Hematopoietic multipotent progenitor cell treated with erythropoietin and hydrocortisone succinate and interleukin-3 and kit ligand, for 17 days (in vitro differentiated cells): ENCODE measurements at places on chromosomes 3 and 15.

- DNase-seq = no peak
Observed at GRCh38 chr3:172717493-172718088, 6.7 kb upstream of the NCEH1 start.

DNA sequence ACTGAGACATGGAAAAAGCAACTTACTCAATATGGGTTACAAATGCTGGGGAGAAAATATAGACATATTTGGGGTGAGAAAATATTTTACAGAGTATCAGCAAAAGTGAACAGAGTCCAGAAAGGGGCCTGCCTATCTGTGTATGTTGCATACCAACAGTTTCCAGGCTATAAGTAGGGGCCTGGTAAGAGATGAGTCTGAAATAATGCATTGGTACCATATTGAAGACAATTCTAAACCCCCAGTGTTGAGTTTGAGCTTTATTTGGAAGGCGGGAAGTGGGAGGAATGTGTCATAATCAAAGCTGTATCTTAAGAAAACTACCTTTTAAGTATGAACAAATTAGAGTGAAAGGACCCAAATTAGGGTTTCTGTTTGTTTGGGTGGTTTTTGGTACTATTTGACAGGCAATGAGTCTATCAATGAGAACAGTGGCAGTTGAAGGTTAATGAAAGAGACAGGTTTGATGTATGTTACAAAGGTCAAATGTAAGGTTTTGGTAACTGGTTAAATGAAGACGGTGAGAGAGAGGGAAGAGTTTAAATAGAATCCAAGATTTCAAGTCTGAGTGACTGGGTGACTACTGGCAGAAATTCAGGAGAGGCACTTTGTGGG is 106.3 kb upstream of the ZBED2 start:
- DNase-seq = no peak

DNA sequence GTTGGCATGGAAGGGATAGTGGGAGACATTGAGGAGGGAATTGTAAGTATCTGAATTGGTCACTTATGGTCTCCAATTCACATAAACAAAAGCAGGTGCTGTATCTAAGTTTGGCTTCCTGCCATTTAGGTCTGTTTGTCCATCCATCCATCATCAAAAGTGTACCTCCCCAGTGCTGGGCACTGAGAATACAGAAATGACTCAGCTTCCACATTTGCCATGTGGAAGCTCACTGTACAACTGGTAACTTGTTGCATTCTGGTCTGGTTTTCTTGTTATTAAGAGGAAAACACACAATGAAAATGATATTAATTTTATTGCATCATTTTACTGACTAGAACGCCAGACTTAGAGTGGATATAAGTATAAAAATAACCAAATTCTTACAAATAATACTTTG is 30.9 kb upstream of the MUC13 start:
- no peak for DNase-seq

GRCh38 chr15:34188711-34189110 is 21.2 kb downstream of the KATNBL1 start:
- no peak for DNase-seq

GRCh38 chr3:48561045-48561736 is 2.4 kb downstream of the UCN2 start:
- DNase-seq = no peak

DNA sequence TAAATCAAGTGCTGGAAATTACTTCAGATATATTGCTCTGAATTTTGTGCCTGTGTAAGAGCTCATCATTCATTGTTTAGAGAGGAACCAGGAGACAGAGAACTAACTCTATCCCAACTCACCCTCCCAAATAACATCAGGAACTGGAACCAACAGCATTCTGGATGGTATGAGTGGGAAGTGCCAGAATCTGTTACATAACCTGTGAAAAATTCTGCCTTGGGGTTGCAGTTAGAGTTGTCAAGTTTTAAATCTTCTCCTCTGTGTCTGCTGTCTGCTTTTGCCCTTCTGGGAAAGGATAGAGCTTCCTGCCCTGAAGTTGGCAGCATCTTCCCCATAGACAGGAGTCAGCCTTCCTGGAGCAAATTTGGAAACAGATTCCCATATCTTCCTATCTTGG is 41.2 kb downstream of the TIMP4 start:
- DNase-seq = no peak

DNA sequence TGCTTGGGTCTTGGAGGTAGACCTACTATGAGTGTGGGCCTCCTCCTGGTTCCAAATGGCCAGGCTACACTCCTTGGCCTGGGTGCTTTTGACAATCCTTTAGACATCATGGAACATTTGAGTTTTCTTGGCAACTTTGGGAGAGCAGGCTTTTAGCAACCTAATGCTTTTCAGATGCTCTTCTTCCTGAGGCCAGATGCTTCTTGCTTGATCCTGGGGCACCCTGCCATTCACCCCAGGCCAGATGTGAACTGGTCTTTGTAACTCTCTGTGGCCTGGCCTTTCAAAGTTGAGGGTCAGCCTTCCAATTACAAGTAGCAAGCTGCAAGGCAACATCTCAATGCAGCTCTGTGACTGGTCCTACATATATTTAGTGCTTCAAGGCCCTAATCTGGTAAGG is 40.5 kb downstream of the RTP1 start:
- DNase-seq = no peak

GRCh38 chr3:23740517-23740965 is 65.2 kb upstream of the UBE2E1 start:
- DNase-seq = no peak

- no peak for DNase-seq
Observed at GRCh38 chr15:58924327-58924726, 9.2 kb downstream of the SLTM start.

DNA sequence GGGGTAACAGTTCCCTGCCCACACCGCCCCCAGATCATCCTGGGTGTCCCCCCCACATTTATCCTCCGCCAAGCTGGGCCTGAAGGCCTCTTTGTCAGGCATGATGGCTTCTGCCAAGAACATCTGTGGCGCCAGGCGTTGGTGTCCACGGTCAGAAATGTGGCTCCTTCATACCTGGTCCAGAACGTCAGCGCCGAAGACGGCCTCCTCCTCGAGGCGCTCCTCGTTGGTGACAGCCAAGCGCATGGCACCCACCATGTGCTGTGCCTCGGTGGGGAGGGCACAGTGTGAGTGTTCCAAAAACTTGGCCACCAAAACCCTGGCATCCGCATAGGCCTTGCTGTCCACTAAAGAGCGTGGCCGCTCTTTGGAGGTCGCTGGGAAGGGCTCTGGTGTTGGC is 146.5 kb downstream of the NSMCE3 start:
- no peak for DNase-seq
